ENCODE measurements at places on chromosomes 13 and 19.

DNA sequence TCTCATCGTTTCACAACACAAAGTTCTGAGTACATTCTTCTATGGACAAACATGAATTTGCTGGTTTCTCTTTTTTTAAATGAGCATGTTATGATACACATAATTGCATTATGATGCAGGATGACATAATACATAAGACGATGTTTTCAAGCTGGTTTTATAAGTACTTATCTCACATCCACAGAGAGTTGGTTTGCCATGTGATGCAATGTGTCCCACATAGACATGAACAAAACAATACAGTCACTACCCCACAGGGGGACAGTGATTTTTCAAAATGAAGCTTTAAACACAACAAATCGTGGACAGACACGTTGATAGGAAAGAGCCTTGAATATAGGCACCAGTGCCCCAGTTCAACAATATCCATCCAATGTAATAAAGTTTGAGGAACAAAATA is 447.1 kb downstream of the KLF12 start:
- DNase-seq = no peak

DNA sequence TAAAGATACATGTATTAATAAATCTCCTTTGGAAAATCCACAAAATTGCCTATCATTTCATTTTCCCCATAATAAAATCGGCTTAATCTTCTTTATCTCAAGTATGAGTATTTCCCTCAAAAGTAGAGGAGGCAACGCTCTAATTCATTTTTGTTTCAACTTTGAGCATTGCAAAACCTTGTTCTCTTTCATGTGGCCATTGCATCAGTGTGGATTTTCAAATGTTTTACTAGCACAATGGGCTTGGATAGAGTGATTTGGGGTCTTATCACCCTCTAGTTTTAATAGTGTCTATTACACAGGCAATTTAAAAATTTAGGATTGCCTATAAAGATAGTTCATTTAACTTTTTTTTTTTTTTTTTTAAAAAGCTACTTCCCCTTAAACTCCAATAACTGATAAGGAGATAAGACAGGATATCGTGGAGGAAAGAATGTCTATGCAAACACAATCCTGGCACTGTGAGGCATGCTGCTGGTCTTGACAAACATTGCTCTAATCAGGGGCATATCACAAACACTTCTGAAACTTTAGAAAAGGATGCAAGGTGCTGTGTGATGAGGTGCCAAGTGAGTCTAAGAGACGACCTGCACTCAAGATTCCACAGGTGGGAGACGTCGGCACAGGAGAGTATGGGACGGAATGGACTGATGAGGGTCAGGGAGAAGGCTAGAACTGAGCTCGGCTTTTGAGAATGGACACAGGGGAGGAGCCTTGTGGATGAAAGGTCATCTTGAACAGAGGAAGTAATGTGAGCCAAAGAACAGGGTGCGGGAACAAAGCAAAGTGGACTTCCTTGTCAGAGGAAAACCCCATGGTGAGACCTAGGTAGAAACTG is 199.7 kb downstream of the IRS2 start:
- no peak for DNase-seq

- peak; percentile 19 for DNase-seq
These were observed 20.6 kb upstream of the USP29 start for GRCh38 chr19:57099199-57099661.

DNA sequence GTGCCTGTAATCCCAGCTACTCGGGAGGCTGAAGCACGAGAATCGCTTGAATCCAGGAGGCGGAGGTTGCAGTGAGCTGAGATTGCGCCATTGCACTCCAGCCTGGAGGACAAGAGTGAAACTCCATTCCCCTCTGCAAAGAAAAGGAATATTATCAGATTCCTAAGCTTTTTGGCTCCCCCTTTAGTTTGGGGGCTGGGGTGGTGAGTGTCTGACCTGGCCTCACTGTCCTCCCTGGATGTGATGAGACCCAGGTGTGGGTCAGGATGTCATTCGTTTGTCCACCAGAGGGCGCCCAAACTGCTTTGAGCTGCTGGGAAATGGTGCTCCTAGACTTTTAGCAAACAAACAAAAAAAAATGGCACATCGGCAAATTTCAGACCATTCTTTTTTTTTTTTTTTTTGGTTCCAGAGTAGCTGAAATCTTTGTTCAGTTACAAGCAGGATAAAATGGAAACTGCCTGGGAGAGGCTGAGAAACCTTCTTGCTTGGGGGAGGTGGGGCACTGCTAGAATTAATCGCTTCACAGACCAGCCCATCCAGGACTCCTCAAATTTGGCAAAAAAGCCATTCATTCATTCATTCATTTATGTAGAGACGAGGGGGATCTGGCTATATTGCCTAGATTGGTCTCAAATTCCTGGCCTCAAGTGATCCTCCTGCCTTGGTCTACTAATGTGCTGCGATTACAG is 29.4 kb downstream of the SPC24 start:
- DNase-seq = peak; percentile 68

DNA sequence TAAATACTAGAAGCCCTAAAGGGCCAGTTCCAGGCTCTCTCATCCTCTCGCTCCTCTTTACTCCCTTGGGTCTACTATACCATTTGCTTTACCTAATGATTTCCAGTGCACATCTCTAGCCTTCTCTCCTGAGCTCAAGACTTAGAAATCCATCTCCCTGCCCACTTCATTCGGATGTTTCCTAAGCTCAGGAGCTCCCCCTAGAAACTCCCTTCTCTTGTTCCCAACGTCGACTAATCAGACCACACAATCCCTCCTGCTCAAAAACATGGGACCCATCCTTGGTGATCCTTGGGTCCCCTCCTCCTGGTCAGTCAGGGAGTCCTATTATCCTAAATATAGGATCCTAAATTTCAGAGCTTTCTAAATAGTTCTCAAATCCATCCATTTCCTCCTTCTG is 21.1 kb upstream of the STK24 start:
- no peak for DNase-seq

GRCh38 chr19:2449019-2449418 is 7.7 kb downstream of the LMNB2 start:
- no peak for DNase-seq

DNA sequence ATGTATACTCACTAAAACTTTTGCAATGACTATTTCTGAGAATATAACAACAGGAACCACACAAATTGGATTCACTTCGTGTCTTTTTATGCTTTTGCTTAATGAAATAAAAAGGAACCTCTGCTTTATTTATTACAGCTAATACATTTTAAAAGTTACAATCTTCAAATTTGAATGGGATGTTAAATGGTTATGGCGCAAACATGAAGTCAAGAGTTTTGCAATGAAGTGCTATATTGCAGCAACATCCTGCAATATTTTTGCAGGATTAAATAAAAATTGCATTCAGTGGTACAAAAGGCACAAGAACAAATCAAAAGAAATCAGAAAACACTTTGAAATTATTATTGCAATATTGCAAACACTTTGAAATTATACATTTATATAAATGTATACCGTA is 1519.0 kb upstream of the MIR17HG start:
- no peak for DNase-seq

GRCh38 chr19:3404324-3405260 is 38.2 kb downstream of the NFIC start:
- DNase-seq = no peak

- DNase-seq = no peak
These were observed 74.9 kb downstream of the ALOX5AP start for GRCh38 chr13:30810261-30810701.

DNA sequence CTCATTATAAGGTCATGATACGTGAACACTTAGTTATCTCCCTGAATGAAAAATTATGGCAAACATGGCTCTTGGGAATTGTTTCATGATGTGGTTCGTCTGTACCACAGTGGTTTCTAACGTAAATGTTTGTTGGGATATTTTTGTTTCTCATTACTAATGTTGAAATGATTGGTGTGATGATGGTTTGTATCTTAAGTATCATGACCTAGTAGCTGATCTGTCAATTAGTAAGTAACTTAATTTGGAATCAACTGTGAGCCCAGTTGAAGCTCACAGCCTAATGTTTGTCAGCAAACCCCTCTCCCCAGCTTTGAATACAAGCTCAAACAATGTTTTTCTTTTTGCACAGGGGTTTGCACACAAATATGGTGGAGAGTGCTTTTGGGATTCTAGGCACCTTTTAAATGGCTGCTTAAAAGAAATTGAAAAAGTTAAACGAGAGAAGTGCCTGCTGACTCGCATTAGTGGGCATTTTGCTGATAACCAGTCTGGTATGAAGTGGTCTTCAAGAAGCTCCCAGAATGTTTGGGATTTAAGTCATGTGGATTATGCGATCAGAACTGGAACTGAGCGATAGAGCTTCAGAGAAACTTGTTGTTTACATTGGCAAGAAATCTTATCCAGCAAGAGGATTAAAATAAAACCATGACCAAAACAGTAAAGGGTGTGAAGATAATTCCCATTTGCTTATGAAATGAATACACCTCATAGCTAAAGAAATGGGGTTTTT is 68.2 kb downstream of the LMO7 start:
- DNase-seq = no peak

Measured in stimulated activated CD4-positive, alpha-beta T cell treated with anti-CD3 and anti-CD28 coated beads, Interleukin-1b, Interleukin-23, amount 100 ng/mL, for 24 hours (primary cell).